Activated CD8-positive, alpha-beta T cell treated with anti-CD3 and anti-CD28 coated beads, Interleukin-2, amount 10 ng/mL, durations not matched to agents 7 days and 5 days (primary cell): ENCODE measurements at places on chromosomes 2 and 18.
A peak's percentile ranks its signal among the peaks of the same experiment; 100 is the strongest.

DNA sequence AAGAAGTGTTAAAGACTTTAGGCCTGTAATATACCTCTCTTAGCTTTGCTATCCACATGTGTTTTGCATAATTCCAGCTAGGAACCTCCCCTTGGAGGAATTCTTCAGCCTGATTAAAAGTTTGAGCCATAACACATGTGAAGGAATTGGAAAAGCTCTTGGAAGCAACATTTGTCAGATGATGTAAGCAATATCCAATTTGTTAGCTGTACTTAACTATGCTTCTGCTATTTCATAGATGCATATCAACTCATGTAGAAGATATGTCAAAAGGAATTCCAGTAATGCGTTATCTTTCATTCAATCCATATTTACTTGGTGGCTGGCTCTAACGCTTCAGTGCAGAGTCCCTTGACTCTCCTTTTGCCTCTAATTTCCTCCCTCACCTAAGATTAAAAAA is 46.2 kb downstream of the PKP4 start:
- no peak for DNase-seq

DNA sequence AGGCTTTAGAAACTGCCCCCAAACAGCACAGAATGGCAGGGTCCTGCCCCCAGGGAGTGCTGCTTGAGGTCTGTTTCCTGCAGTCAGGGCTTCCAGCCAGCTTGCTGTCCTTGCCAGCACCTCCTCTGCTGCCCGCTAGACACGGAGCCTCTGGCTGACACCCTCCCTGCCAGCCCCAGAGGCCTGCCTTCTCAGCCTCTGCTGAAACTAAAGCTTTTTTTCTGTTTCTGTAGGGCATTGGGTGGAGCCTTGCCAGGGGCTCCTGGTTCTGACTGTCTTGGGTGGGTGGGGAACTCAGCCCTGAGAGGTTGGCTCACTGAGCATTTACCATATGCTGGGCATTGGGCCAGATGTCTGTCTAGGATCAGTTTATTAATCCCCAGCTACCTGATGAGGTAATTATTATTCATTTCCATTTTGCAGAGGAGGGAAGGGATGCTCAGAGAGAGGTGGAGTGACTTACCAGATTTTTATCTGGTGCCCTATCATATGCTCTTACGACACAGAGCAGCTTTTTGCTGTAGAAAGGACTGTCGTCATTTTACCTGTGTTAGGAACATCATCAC is 35.4 kb downstream of the INPP4A start:
- DNase-seq, result peak; percentile 62

GRCh38 chr2:242075168-242075567 is 205.6 kb downstream of the RTP5 start:
- DNase-seq, result no peak

- no peak for DNase-seq
These were observed 183.7 kb downstream of the GFPT1 start for GRCh38 chr2:69203166-69203985.

- DNase-seq, result no peak
These were observed 166.4 kb downstream of the GALNT1 start for GRCh38 chr18:35747894-35748472.

GRCh38 chr2:235610696-235611257 is 116.9 kb downstream of the AGAP1 start:
- no peak for DNase-seq

- DNase-seq, result no peak
These were observed 53.4 kb downstream of the AAK1 start for GRCh38 chr2:69589973-69590652.

GRCh38 chr2:121372721-121373353 is 87.8 kb upstream of the TFCP2L1 start:
- DNase-seq, result no peak
